DMS53 (cell line): ENCODE measurements at places on chromosomes 13 and 19.

DNA sequence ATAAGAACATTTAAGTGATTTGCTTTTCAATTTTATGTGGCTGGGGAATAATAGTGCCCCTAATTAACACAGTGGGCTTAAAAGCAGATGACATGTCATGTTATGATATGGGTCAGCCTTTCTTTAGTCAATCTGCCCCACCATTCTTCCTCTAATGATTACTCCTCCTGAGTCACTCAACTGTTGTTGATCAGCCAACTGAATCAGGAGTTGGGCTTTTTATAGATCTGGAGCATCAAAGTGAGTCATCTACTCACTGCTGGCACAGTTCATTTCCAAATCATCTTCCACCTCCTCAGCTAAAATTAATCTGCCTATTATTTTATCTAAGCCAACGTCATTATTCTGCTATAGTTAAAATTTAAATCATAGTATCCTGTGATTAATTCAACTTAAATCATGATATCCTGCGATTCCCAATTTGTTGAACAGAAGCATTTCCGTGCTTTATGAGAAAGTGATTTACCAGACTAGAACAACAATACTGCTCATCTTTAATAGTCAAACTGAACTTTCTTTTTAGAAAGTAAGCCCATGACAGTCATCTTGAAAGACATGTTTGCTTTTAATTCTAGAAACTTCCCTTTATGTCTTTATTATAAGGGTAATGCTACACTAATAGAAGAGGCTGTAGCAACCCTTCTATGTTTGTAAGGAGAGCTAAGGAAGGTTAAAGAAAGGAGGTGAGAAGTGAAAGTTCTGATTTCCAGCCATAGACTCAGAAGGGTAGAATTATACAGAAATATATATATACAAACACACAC is 551.4 kb downstream of the TBC1D4 start:
- peak; percentile 3 for DNase-seq

DNA sequence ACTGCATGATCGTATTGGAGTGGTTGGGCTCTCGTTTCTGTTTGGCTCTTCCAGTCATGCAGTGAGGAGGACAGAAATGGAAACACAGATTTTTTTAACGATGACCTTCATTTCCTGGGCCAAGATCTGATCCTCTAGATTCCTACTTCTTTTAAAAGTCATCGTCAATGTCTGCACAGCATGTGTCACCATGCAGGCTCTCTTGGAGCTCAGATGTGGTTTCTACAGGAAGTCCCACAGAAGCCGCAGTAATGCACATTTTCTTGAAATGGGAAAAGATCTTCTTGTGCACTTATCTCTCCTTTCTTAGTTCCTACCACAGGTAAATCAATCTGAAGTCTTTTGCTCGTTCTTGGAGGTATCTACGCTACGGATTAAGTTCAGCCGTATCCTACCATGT is 626.9 kb downstream of the EFNB2 start:
- DNase-seq, result no peak

DNA sequence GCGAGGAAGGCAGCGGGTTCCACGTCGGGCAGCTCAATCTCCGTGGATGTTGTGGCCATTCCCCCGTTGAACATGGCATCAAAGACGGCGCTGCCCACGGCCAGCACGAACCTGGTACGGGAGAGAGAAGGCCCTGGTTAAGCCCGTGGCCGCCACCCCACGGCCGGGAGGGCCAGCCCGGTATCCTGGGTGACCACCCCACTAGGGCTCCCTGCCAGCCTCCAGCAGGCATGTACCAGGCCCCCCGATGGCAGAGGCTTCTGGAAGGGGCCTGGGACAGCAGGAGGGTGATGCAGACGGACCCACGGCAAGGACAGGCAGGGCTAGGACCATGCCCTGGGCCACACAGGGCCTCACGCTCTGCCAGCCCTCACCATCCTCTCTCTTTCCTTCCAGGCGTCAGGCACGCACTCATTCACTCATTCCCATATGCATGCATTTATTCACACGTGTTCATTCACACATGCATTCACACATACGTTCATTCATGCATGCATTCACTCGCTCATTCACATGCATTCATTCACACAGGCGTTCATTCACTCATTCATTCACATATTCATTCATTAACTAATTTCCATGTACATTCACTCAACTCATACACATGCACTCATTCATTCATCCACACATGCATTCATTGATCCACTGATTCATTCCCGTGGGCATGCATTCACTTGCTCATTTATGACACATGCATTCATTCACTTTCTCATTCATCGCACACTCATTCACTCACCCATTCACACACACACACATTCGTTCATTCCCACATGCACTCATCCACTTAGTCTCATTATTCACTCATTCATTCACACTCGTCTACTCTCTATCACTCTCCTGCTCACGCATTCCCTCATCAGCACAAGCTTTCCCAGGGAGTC is 17.9 kb downstream of the BTBD2 start:
- no peak for DNase-seq

DNA sequence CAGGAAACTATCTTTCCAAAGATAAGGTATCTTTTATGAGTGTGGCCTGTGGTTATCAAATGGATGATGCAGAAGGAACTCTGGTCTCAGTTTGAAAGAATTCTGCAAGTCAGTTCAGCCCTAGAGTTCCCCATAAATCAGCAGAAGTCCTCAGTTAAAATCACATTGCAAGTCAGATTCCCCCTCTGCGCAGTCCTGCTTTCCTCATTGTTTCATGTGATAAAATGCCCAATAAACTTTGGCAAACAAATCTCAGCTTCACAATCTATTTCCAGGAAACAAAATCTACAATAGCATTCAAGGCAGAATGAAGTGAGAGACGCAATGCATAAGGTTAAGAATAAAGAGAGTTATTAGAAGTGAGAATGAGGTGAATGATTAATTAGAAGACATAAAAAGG is 216.3 kb upstream of the KLHL1 start:
- DNase-seq, result no peak
